ENCODE measurements at places on chromosomes 3 and 15. TPM values are rescaled to one million over a fixed set of nuclear protein-coding genes. Genes with fewer than 3 reads are reported as not detected.

DNA sequence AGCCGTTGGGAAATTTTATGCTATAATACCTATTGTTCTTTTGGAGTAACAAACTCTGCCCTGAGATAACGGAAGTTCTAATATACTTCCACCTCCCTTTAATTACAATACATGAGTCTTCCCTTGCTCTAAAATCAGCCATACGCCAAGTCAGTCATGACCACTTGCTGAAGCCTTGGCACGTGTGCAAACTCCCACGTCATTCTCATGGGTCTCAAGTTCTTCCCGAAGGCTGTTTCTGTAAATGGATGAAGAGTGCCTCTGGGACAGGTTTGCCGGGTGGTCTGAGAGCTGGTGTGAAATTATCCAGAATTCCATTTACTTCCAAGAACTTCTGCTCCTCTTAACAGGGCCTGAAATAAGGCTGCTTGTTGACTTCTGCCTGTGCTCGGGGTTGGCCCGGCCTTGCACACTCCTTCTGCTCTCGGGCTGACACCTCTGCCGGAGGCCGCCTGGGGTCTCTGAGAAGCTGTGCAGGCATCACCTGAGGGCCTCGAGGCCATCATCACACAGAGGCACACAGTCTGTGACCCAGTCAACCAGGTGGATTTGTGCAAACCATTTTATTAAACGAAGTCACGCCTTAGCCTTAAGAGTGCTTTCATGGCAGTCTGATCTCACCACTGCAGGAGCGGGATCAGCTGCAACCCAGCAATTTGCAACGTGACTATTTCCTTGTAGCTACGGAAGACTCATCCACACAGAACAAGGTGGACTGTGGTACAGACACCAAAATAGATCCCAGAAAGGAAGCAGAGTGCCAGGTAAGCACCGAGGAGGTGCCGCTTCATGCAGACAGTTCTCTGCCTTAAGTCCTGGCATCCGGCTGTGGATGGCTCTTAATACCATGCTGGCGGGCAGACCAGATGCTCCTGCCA, 120.1 kb downstream of the ADAMTS17 start:
- peak; percentile 65 for DNase-seq

DNA sequence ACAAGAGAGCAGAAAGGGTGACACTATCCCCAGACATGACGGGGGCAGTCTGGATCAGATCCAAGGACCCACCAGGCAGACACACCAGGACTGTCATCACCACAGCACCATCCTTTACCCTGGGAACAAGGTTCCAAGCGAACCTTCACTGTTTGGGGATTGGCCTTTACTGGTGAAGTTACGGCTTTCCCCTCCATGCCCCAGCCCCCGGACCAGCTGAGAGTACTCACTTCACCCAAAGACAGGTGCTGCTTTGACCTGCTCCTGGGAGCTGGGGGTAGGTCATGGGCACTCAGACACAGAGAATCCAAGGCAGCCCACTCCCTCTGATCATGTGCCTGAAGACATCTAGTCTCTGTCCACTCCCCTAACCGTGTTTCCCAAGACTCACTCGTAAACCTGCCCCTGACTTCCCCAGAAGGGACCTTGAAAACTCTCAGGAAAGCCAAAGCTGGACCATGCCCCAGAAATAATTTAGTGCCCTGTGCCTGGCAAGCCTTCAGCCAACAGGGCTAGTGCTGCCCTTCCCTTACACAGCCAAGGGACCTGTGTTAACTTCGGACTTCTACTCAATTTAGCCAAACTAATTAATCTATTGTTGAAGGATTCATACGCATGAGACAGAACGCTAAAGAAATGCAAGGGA, 2.8 kb downstream of the RRP9 start:
- no peak for DNase-seq

DNA sequence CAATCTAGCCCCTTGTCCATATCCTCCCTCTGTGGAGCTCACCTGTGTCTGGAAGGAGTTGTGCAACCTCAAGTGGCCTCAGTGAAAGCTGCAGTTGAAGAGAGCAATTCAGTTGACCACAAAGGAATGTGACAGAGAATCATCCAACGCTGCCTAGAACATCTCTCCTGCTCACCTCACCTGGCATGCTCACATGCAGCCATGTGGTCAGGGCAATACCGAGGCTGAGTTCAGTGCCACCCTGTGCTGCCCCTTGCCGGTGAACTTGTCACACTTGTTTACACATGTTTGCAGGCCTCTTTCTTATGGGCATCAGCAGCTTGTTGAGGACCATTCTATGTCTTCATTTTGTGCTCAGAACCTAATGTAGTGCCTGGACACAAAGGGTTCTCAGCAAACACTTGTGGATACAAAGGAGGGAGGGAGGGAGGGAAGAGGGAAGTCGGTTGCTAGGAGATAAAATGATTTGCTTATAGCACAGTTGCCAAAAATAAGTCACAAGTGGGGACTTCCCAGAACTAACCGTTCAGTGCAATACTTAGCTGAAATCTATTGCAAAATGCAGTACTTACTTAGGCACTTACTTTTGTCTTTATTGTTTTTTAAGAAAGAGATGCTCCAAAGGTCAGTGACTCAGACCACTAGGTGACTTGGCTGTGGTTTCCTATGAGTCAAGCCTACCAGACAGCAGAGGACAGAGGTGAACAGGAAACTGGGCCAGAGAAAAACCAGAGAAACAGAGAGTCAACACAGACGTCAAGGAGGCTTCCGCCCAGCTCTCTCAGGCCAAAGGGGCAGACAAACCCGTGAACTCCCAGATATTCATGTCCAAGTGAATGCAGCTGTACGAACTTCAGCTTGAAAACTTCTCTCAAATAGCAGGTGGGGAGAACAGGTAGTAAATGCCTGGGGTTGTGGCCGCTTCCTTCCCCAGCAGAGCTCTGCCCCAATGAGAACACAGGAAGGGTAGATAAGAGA, 227.8 kb upstream of the CTNNB1 start:
- peak; percentile 71 for DNase-seq

DNA sequence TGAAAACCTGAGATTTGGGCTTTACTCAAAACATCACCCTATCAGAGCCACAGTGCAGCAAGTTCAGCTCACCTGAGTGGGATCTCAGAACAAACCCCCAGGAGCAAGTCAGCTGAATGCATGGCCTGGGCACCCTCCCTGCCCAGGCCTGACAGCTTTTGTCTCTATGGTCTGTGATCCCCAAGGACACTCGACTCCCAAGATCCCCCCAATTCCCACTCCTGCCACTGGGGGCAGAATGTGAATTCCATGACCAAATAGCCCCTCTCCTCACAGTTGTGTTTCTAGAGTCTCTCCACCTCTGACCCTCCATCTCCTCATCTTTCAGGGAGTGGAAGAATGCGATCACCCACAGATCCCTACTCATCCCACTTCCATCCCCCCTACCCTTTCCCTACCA, 58.9 kb downstream of the ZNF445 start:
- DNase-seq: no peak

DNA sequence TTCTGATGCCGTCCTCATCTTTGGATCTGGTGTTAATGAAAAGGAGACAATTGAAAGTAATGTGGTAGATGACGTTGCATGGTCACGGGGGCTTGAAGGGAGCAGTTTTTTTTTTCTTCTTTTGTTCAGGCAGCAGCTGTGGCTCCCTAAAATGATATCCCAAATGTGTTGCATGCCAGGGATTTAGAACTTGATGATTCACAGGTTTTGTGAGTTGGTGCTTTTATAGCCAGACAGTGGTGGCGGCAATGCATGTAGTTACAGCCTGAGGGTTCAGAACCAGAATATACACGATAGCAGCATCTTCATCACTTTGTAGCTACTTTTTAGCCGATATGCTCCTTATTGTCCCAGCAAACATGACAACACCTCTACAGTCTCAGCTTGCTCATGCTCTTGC, 133.4 kb downstream of the CHST2 start:
- DNase-seq: no peak

DNA sequence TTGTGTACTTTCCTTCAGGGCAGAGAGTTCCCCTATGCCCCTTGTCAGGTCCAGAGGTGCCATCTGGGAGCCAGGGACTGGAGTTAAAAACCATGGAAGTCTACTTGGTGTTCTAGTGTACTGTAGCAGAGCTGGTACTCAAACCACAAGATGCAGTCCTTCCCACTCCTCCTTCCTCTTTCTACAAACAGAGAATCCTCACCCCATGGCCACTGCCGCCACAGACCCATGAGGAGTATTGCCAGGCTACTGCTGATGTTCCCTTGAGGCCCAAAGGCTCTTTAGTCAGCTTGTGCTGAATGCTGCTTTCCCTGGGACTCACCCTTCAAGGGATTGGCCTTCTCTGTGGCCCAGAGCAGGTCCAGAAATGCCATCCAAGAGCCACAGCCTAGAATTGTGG, 229.2 kb upstream of the ZPLD1 start:
- no peak for DNase-seq

Gene CACNA2D2
- polyA plus RNA-seq: 5.8 TPM

Gene OR5H1
- 0.04 TPM for polyA plus RNA-seq

Gene DNAH12
- polyA plus RNA-seq: 0.51 TPM

Gene CD86
- polyA plus RNA-seq: 2.8 TPM

Data from muscle of back (tissue), 13 donors.